ENCODE measurements at places on chromosomes 5 and 9.

DNA sequence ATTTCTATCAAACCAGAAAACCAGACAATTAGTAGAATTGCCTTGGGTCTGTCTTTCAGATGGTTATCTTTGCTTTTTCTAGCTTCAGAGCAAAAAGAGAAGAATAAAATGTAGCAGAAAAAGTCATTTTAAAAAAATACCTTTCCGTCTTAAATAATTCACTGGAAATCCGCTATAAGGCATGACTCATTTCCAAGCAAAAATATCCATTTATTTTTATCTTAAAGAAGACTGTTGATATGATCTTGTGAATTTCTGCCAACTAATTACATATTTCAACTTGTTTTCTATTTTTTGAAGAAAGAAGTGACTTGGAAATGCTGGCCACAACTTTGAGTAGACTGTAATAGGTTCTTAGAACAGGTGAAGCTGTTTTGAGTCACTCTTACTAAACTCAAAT, 83.7 kb downstream of the VCAN start:
- no peak for DNase-seq

GRCh38 chr5:35956429-35956828, 18.0 kb upstream of the CAPSL start:
- DNase-seq: no peak

DNA sequence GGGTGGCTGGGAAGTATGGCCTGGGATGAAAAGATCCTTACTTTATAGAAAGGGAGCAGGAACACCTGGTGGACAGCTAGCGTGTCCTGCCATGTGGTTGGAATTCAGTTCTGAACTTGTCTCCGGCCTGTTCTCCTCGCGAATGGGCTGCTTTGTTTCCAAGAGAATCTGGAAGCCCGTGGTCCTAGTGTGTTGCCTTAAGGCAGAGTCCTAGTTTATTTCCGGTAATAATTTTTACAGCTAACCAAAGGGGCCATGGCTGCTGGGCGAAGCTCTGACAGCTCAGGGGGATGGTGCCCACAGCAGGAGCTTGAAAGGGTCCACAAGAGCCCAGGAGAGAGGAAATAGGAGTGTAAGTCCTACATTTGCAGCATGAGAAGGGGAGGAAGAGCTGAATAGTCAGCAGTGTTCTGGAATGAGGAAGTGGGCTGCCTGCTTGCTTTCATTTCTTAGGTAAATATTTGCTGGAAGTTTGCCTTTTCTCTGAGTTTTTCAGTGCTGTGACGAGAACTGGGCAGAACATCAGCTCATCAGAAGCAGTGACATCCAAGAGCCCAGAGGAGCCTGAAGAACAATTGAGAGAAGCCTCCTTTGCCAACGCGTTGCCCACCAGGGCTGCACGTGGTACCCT, 13.1 kb upstream of the IGFBPL1 start:
- DNase-seq: no peak

DNA sequence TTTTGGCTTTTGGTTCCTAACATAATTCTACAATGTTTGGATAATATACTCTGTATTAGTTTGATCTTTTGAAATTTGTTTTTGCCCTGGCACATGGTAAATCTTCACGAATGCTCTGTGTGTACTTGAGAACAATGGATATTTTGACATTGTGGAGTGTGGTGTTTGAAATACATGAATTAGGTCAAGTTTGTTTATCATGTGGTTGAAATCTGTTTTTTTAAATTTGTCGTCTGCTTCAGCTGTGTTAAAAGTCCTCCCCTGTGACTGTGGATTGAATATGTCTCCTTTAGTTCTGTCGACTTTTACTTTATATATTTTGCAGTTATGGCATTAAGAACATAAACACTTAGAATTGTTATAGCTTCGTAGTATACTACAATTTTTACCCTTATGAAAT, 60.3 kb downstream of the DUSP1 start:
- DNase-seq: no peak

Data from gastrocnemius medialis (tissue), 4 donors.